ENCODE measurements at places on chromosomes 5 and 9.

GRCh38 chr5:180644825-180645273 is 4.6 kb downstream of the FLT4 start:
- DNase-seq = no peak

DNA sequence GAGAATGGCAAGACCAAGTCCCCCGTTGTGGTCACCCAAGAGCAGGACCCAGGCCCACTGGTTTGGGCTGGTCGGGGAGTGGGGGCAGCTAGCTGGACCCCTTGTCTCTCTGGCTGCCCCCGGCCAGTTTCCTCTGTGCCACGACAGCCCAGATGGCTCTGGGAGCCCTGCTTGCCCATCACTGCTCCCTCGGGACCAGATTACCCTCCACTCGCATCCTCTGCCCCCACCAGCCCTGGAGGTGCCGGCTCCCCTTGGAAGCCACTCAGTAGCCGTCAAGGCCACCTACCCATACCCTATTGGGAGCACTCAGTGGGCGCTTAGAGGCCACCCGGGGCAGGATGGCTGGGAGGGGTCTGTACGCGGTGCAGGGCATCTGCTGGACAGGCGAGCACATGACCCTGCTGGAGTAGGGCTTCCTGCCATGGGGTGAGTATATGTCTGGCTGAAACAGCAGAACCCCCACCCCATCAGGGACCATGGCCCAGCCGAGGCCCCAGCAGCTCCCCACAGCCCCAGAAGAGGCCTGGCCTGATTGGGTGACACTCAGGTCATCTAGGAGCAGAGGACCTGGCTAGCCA is 70.0 kb downstream of the ZNF354C start:
- no peak for DNase-seq

DNA sequence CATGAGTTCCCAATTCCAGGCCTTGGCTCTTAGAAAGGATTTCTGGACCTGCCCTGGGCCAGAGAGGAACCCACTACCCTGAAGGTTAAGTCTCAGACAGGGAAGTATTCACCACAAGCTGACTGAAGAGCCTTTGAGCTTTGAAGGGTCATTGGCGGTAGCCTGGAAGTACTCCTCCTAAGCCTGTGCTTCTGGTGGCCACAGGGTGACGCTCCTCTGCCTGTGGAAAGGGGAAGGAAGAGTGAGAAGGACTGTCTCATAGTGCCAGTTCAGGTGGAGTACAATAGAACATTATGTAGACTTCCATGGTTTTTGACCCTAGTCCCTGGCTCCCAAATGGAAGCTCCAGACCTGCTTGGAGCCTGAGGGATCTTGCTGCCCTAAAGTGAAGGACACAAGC is 1233.2 kb upstream of the CDH6 start:
- no peak for DNase-seq

GRCh38 chr5:93359296-93359959 is 221.6 kb downstream of the NR2F1-AS1 start:
- DNase-seq = no peak

DNA sequence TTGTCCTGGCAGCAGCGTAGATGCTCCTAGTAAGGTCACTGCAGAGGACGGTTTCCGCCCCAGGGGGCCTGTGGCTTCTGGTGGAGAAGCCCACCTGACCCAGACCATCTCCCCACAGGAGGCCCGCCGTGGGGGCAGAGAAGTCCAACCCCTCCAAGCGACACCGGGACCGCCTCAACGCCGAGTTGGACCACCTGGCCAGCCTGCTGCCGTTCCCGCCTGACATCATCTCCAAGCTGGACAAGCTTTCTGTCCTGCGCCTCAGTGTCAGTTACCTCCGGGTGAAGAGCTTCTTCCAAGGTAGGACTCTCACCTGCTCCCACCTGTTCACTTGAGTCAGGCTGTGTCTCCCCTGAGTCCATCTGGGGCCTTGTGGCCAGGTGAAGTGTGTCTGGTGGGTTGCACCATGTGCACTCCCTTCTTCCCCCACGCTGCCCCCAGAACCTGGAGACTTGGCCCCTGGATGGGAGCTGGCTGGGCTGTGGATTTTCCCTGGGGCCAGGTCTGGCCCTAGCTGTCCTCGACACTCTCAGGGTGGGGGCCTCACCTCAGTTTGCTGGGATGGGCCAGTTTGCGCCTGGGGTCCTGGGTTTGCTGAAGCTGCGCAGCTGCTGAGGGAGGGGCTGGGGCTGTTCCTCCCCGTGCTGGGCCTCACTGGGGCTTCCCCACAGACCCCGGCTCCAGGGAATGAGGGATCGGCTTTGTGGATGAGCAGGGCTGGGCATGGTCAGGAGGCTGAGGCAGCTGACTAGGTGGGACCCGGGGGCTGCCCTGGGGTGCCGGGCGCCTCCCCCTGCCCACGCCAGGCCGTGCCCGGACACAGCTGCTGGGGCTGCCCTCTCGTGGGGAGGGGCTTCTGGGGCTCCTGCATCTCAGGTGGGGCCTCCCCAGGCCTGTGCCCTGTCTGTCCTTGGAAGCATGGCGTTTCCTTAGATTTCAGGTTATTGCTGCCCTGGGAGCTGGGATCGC is 32.4 kb downstream of the AHRR start:
- no peak for DNase-seq

DNA sequence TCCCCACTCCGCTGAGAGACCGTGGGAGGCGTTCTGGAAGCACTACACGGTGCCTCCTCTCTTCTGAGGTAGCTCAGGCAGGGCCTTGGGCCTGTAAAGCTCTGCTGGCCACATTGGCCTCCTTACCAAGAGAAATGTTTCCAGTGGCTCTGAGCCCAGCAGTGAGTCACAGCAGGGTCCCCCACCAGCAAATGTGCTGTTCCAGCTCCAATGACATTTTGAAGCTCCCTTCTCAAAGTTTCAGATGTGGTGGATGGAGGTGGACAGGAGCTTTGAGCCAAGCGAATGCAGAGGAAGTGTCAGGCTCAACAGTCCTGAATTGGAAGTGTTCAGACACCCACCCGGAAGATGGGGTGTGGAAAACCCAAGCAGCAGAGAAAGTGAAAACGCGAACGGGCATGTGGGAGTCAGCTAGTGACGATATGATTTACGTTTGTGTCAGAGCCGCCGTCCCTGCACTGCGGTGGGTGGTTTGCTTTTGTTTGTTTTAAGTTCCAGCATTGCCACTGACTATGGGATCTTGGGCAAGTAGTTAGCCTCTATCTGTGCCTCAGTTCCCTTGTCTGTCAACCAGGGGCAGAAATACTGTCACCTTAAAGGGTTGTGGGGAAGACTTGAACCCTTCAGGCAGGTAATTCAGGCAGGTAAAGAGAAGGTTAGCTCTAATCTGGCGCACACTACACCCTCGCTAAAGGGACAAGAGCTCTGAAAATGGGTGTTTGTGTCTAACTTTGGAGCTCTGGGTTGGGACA is 38.2 kb downstream of the C5orf15 start:
- no peak for DNase-seq

GRCh38 chr9:7266911-7267595 is 509.3 kb downstream of the KDM4C start:
- DNase-seq = no peak

GRCh38 chr9:129291041-129291501 is 113.0 kb upstream of the IER5L start:
- no peak for DNase-seq

DNA sequence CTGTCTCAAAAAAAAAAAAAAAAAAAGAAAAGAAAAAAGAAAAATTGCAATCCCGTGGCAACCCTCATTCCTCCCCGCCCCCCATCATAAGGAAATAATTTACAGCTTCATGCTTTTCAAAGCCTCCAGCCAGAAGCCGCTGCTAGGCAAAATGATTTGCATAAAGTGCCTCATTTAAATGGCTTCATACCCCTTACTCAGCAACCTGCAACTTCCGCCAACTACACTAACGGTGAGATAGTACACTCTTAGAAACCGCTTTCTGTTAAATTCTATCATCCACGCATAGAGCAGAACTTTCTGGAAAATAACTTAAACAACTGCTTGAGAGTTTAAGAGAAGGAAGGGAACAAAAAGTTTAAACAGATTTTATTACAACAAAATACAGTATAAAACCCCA is 17.8 kb downstream of the SERINC5 start:
- no peak for DNase-seq

DNA sequence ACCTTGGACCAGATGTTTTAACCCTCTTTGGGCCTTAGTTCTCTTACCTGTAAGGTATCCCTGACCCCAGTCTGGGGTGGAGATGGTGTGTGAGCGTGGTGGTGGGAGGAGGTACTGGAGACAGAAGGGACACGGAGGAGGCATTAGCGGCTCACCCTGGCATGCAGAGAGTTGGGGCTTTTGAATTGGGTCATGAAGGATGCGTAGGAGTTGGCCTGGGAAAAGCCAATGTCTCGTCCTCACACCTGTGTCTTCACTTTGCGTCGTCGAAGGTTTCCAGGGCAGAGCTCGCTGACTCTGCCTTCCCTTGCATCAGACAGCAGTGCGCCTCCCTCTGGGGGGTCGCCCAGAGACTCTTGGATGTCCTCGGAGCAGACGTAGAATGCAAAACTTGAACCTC is 11.2 kb downstream of the RXRA start:
- no peak for DNase-seq
